ENCODE measurements at places on chromosomes 6 and 20. TPM values are rescaled to one million over a fixed set of nuclear protein-coding genes. Genes with fewer than 3 reads are reported as not detected.

BNIP5 gene
- 0.10 TPM for total RNA-seq

DNA sequence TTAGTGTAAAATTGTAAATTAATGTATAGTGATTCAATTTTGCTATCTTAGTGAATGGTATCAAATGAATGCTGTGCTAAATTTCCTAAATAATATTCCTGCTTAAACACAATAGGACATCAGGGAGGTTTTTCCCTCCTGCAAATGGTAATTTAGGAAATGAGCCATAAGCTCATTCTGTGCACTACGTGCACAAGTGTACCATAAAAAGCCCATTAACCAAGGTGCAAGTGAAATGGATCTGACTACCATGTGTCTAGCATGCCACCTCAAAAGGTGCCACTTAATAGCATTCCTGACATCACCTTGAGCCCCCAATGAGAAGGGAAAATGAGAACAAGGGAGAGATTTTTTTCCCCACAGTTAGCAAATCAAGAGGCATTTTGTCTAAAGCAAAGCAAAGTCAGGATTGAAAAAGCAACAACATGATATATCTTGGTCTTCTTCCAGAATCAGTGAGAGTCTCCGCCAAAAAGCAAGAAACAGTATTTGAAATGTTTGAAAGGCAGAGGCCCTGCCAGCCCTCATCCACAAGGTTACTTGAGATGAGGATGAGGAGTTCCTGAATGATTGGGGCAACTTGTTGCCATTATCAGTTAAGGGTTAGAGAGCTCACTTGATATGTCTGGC, 334.2 kb upstream of the RSPO3 start:
- H3K27me3 ChIP-seq = peaks cover 3% of the 10 kb centered on the region
- no peak for DNase-seq
- H3K36me3 ChIP-seq = no peaks in the 10 kb centered on the region
- no peak overlapping the region for H3K4me3 ChIP-seq
- no peaks in the 10 kb centered on the region for H3K4me1 ChIP-seq
- H3K27ac ChIP-seq = no peak overlapping the region

GRCh38 chr6:4912559-4912958, 91.3 kb downstream of the RPP40 start:
- no peak overlapping the region for H3K27ac ChIP-seq
- DNase-seq = no peak

DNA sequence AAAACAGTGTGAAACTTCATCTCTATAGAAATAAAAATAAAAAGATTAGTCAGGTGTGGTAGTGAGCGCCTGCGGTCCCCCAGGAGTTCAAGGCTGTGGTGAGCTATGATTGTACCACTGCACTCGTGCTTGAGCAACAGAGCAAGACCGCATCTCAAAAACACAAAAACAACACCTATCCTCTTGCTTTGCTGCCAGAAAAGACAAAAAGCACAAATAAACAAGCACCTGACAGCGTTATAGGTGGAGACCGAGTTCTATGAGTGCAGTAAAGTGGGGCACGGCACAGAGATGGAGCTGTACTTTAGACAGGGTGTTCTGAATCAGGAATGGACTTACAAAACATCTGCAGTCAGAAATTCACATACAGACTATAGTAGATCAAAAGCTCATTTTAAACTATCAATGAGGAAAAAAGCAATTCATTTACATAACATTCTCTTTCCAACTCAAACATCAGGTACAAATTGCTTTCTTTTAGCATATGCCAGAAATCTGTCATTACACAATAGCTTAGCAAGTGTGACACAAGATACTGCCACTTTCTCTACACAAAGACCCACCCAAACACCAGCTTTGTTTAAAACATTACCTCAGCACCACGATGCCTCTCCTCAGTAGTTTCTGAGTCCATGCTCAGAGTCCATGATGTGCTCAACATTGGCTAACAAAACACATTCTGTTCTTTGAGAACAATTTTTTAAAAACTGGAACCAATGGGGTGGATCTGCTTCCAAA, 10.1 kb downstream of the EZR start:
- H3K27me3 ChIP-seq = no peaks in the 10 kb centered on the region
- DNase-seq = no peak
- no peak overlapping the region for H3K4me3 ChIP-seq
- peak overlapping the region; percentile 88 for H3K27ac ChIP-seq

- H3K4me1 ChIP-seq = peaks cover 11% of the 10 kb centered on the region
- no peaks in the 10 kb centered on the region for H3K36me3 ChIP-seq
- H3K4me3 ChIP-seq = no peak overlapping the region
- H3K27me3 ChIP-seq = peaks cover 28% of the 10 kb centered on the region
- no peak for DNase-seq
- H3K27ac ChIP-seq = no peak overlapping the region
These were observed 60.6 kb upstream of the CCN6 start for GRCh38 chr6:111993342-111993741.

DNA sequence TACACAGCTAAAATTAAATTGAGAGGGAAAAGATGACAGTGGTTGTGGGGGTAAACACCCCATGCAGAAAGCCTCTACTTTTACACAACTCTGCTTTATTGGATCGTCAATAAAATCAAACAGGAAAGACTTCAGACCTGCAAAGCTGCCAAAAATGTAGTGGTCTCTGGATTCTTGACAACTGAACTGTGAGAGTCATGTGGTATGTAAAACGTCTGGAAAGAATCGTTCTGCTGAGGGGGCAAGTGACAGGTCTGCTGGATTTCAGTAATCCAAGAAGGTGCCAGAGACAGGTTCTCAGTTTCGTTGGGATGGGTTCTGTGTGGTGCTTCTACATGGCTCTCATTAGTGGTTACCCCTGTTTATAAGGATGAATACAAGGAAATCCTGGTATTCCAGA, 63.3 kb downstream of the TSPYL4 start:
- no peaks in the 10 kb centered on the region for H3K4me1 ChIP-seq
- peaks cover 7% of the 10 kb centered on the region for H3K36me3 ChIP-seq
- no peak overlapping the region for H3K27ac ChIP-seq
- no peak overlapping the region for H3K4me3 ChIP-seq
- H3K27me3 ChIP-seq = no peaks in the 10 kb centered on the region

GRCh38 chr20:2467412-2467811, 3.2 kb downstream of the SNRPB start:
- H3K27ac ChIP-seq = peak overlapping the region; percentile 42
- no peak overlapping the region for H3K4me3 ChIP-seq
- DNase-seq = no peak
- peaks cover 18% of the 10 kb centered on the region for H3K4me1 ChIP-seq
- peaks cover 27% of the 10 kb centered on the region for H3K36me3 ChIP-seq
- H3K27me3 ChIP-seq = no peaks in the 10 kb centered on the region

- no peak for DNase-seq
- H3K27me3 ChIP-seq = peaks cover 3% of the 10 kb centered on the region
- H3K36me3 ChIP-seq = no peaks in the 10 kb centered on the region
- H3K4me3 ChIP-seq = no peak overlapping the region
These were observed 52.9 kb upstream of the PMEPA1 start for GRCh38 chr20:57762531-57763234.

DNA sequence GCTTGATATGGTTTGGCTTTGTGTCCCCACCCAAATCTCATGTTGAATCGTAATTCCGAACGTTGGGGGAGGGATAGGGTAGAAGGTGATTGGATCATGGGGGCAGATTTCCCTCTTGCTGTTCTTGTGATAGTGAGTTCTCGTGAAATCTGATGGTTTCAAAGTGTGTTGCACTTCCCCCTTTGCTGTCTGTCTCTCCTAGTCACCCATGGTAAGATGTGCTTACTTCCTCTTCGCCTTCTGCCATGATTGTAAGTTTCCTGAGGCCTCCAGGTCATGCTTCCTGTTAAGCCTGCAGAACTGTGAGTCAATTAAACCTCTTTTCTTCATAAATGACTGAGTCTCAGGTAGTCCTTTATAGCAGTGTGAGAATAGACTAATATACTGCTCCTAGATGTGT, 19.9 kb downstream of the PFDN4 start:
- no peaks in the 10 kb centered on the region for H3K36me3 ChIP-seq
- no peaks in the 10 kb centered on the region for H3K4me1 ChIP-seq
- no peak overlapping the region for H3K4me3 ChIP-seq
- no peak for DNase-seq

SNHG17 gene
- total RNA-seq = 31.6 TPM

- H3K4me3 ChIP-seq = no peak overlapping the region
- H3K27ac ChIP-seq = no peak overlapping the region
- no peaks in the 10 kb centered on the region for H3K27me3 ChIP-seq
- no peak for DNase-seq
- no peaks in the 10 kb centered on the region for H3K4me1 ChIP-seq
These were observed 242.2 kb downstream of the NRN1 start for GRCh38 chr6:5764401-5764955.

- H3K27me3 ChIP-seq = peaks cover 34% of the 10 kb centered on the region
- DNase-seq = no peak
These were observed 107.3 kb downstream of the SYCP2 start for GRCh38 chr20:59825944-59826759.

DNA sequence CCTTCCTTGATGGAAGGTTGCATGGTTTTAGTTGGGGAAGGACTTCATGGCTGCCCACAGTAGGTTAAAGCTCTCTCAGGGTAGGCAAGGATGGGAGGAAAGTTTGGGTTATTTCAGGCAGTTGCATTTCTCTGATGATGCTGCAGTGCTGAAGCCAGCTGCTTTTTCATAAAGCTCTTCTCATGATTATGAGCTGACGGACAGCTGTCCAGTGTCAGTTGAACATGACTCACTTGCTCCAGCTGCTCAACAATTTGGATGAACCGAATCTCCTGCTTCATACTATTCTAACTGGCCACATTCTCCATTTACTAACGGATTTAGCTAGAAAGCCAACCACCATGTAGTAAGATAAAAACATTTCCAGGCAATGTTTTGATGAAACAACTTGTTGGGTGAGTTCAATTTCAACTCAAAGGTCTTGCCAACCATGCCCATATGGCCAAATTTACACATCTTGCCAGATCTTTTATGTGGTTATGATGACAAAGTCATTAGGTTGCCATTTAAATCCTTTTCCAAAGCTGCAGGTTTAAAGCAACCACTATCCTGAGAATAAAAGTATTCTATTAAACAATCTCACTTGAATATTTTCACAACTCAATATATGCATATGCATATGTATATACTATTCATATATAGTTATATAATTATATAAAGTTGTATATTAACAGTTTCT, 125.9 kb downstream of the HS3ST5 start:
- DNase-seq = no peak
- no peak overlapping the region for H3K4me3 ChIP-seq
- H3K4me1 ChIP-seq = no peaks in the 10 kb centered on the region
- no peaks in the 10 kb centered on the region for H3K36me3 ChIP-seq
- H3K27ac ChIP-seq = no peak overlapping the region

DNA sequence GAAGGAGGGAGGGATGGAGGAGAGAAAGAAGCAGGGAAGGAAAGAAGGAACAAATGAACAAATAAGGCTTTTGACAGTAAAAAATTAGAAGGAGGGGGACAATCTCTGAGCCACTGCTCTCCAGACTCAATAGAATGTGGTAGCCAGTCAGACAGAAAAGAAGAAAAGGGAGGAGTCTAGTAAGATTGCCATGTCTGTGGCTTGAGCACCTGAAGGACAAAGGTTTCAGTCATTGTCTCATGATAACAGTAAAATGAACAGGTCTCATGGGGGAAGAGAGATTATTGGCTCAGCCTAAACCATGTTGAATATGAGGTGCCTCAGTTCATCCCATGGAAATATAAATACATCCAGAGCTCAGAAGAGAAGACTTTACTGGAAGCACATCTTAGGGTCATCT, 14.0 kb upstream of the LOC128125822 start:
- peaks cover 10% of the 10 kb centered on the region for H3K4me1 ChIP-seq
- no peak overlapping the region for H3K4me3 ChIP-seq
- no peaks in the 10 kb centered on the region for H3K36me3 ChIP-seq
- H3K27me3 ChIP-seq = no peaks in the 10 kb centered on the region

- no peaks in the 10 kb centered on the region for H3K27me3 ChIP-seq
- no peak for DNase-seq
- no peaks in the 10 kb centered on the region for H3K36me3 ChIP-seq
- H3K4me3 ChIP-seq = no peak overlapping the region
- no peak overlapping the region for H3K27ac ChIP-seq
- H3K4me1 ChIP-seq = peaks cover 10% of the 10 kb centered on the region
These were observed 149.9 kb downstream of the CEBPB start for GRCh38 chr20:50340541-50340940.

All from progenitor cell of endocrine pancreas (in vitro differentiated cells).